ENCODE measurements at places on chromosomes 11 and 22.

- no peak for DNase-seq
Measured at GRCh38 chr11:33417121-33417520, 159.9 kb downstream of the HIPK3 start.

DNA sequence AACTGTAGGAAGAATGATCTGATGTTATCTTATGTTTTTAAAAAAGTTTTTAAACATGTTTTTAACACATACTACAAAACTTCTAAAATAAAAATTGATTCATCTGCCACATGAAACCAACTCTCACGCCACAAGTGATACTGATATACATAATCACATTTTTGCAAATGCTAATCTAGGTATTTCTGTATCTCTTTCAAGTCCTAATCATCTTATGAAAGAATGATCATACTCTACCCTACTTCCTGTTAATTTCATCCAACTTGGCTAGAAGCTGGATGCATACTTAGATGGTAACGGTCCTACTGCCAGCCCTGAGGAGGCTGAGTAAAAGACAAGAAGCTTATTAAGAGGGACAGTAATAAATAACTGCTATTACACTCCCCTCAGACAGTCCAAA is 19.2 kb downstream of the THAP12 start:
- no peak for DNase-seq

- DNase-seq, result no peak
Measured at GRCh38 chr22:19412478-19412877, 19.1 kb downstream of the HIRA start.

- no peak for DNase-seq
Measured at GRCh38 chr11:4454021-4454420, 4.9 kb downstream of the OR52K2 start.

DNA sequence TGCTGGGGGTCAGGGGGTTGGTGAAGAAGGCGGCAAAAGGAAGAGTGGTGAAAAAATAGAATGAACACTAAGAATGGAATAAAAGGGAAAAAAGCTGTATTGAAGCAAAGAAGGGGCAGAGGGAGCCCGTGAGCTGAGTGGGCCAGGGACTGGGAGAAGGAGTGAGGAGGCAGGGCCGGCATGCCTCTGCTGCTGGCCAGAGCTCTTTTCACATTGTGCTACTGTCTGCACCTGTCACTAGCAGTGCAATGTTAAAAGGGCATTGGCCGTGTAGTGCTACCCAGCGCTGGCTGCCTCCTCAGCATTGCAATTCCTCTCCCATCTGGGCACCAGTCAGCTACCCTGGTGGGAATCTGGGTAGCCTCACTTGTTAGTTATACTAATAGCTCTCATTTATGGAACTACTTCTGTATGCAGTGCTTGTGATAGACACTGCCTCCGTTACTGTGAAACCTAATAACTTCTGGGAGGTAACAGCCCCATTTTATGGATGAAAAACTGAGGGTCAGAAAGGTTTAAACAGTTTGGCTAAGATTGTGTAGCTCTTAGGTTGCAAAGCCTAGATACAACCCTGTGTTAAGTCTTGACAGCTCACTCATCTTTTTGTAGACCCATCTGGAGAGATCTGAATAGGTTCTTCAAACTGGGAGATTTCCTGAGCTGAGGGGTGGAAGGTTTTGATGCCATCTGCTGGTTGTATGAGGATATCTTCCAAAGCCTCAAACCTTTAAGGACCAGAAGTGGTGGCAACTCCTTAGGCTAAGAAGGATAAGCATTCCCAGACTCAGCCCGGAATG is 8.5 kb downstream of the YPEL4 start:
- DNase-seq, result no peak

- DNase-seq, result no peak
Measured at GRCh38 chr11:121476379-121477032, 23.7 kb upstream of the SORL1-AS1 start.

- DNase-seq, result no peak
Measured at GRCh38 chr11:57213342-57214097, 23.5 kb downstream of the APLNR start.

DNA sequence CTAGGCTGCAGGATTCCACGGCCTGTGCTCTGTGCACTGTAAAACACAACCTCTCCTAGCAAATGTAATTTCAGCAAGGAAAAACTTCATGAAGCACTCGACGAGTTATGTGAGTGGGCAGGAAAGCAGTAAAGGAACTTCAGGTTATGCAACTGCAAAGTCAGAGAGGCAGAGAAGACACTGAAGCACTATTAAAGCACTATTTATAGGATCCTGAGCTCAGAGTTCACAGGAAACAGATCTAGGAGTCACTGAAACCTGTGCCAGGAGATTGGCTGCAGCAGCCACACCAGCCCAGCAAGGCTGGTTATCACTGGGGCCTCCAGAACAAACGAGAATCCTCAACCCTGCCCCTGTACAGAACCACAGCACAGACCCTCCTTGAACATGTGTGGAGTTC is 2.5 kb downstream of the SMIM35 start:
- DNase-seq, result no peak

GRCh38 chr22:40015358-40015976 is 20.7 kb downstream of the FAM83F start:
- DNase-seq, result no peak

- DNase-seq, result no peak
Measured at GRCh38 chr11:67665541-67666302, 8.7 kb downstream of the ALDH3B2 start.

GRCh38 chr22:29211066-29211465 is 5.4 kb downstream of the EMID1 start:
- no peak for DNase-seq
